ENCODE measurements at places on chromosomes 5 and 9. TPM values are rescaled to one million over a fixed set of nuclear protein-coding genes. Genes with fewer than 3 reads are reported as not detected.

The PNPLA7 gene
- 3.1 TPM for polyA plus RNA-seq

The SLC12A7 gene
- 50.2 TPM for polyA plus RNA-seq

The DBN1 gene
- polyA plus RNA-seq: 217 TPM

The CCDC192 gene
- 1.2 TPM for polyA plus RNA-seq

The SMIM33 gene
- not detected for polyA plus RNA-seq

The CCNJL gene
- 9.1 TPM for polyA plus RNA-seq

The MEIKIN gene
- not detected for polyA plus RNA-seq

The ANKDD1B gene
- 10.2 TPM for polyA plus RNA-seq

The GCNT1 gene
- 4.5 TPM for polyA plus RNA-seq

The ARSI gene
- polyA plus RNA-seq: 3.9 TPM

The ARHGEF39 gene
- polyA plus RNA-seq: 8.7 TPM

The ANKRD34B gene
- polyA plus RNA-seq: 0.26 TPM

The BTNL8 gene
- 0.34 TPM for polyA plus RNA-seq

Data from renal pelvis (tissue), 12 donors.